Cortex of kidney (tissue), 1 donor: ENCODE measurements at places on chromosomes 3 and 15.

DNA sequence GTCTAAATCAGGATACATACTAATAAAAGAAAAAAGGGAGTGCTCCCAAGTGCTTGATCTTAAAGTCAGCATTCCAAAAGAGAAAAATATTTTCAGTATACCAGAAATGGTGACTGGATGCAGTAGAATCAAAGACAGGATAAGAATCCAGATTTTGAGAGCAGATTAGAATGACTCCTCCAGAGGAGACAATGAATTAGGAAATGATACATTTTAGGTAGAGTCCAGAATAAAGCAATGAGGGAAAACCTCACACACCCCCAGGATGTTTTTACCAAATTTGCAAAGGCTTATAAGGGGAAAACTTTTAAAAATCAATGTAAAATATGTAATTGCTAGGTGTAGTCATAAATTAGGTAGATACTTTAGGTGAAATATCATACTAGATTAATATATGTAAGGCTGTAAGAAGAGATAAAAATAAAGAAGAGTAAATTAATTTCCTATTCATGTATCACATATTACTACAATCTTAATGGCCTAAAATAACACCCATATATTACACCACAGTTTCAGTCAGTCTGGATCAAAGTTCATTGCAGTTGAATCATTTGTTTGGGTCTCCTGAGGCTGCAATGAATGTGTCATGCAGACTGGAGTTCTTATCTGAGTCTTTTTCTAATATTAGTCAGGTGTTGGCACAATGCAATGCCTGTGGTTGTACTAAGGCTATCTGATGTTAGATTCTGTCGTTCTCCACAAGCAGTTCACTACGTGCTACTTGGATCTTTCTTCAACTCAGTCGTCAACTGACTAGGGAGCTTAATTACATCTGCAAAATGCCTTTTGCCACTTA, 547.8 kb upstream of the EPHA6 start:
- DNase-seq = no peak

DNA sequence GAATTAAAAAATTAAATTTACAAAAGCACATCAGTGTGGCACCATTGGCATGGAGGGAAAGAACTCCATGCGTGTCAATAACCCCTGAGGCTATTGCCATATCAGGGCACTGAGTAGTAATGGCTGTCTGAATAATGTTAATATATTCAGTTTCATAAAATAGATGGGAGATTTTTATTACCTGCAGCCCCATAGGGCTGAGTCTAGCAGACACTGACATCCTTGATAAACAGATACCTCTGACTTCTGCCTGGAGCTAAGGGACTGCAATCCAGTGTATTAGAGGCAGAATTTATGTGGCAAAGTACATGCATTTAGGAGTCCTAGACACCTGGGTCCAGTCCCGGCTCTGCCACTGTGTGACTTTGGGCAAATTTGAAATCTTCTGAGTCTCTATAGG, 38.8 kb upstream of the SV2B start:
- DNase-seq = no peak

GRCh38 chr3:102400142-102400541, 34.7 kb upstream of the ZPLD1 start:
- no peak for DNase-seq

- no peak for DNase-seq
Observed at GRCh38 chr15:69628256-69629093, 175.9 kb downstream of the RPLP1 start.
